Eye (tissue), 1 donor: ENCODE measurements at places on chromosomes 13 and 19.

GRCh38 chr19:1435378-1435989 is 2.7 kb upstream of the RPS15 start:
- DNase-seq, result no peak

DNA sequence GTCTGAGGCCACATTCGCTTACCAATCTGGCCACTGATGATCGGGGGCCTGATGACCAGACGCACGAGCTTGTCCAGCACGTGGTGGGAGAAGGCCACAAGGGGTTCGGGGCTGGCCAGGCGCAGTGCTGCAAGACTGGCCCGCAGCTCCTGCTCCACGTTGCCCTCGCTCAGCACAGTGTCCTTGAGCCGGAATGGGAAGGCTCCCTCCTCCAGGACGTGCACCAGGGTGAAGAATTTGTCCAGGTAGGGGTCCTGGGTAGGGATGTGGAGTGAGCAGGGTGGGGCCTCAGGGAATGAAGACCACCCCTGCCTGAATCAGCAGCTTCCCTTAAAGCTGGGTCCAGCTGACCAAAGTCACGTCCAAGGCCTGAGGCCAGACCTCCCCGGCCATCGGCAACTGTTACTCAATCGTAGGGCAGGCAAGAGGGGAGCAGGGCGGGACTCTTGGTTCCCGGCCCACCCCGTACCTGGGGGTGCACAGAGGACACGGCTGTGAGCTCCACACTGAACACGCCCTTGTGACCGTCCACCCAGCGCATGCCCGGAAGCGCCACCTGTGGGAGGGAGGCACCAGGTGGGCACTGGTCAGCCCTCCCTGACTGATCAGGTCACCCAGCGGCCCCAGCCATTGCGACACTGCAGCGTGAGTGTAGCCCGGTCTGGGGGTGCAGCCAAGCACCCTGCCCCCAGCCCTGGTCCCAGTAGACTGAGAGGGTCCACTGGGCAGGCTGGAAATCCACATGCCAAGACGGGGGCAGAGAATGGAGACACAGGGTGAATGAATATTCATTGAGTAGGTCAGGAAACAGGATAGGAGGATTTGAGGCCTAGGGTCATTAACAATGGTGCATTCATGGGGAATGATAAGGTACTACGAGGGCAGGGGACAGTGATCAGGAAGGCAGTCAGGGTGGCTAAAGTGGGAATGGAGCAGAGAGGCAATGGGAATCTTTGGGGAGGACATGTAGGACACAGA is 2.8 kb upstream of the ANGPTL8 start:
- no peak for DNase-seq

- DNase-seq, result peak; percentile 68
These were observed 8.3 kb upstream of the PNMA8B start for GRCh38 chr19:46503848-46504453.

- peak; percentile 35 for DNase-seq
These were observed 89.3 kb downstream of the TM9SF2 start for GRCh38 chr13:99590519-99591011.

GRCh38 chr19:12364391-12365235 is 870 bp downstream of the ZNF442 start:
- DNase-seq, result peak; percentile 42

DNA sequence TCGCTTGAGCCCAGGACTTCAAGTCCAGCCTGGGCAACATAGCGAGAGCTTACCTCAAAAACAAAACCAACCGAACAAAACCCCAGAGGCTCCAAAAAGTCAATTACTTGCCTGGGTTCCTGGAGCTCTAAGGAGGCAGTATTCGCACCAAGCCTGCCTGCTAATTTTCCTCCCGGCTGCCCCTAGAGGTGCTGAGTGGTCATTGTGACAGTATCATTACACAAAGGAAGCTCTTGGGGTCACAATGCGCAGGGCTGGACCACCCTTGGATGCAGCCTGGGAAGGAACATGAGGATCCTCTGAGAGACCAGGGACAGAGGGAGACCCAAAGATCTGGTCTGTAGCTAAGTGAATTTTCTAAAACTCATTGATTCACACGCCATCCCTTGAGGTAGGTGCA is 8.5 kb upstream of the PEX11G start:
- peak; percentile 59 for DNase-seq

- DNase-seq, result no peak
These were observed 87.3 kb downstream of the DNAJC15 start for GRCh38 chr13:43110658-43111057.

DNA sequence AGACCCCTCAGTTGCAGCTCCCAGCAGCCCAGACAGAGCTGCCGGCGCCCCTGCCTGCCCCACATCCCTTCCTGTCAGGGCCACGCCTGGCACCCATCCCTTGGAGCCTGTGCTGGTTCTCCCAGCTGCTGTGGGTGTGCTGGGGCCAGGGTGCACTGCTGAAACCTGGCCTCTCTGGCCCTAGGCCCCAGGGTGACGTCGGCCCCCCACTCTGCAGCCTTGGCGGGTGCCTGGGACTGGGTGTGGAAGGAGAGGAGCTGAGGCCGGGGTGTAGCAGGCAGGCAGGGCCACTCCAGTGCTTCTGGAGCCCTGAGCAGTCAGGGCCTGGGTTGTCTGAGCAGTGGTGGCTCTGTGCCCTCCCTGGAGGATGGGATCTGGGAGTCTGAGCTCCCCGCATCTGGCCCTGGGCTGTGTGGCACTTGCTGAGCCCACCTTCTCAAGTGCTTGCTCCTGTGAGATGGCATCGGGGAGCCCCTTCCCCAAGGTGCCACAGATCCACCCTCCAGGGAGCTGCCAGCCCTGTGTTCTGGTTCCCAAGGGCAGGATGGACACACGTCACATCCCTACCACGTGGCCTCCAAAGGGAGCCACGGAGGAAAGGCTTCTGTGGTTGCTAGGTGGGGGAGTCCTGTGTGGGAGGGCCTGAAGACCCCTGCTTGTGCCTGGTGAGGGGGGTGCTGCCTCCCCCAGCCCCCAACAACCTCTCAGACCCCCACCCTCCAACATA is 5.2 kb downstream of the PLEKHJ1 start:
- no peak for DNase-seq

- peak; percentile 44 for DNase-seq
These were observed 6.3 kb upstream of the GPR183 start for GRCh38 chr13:99313501-99313900.

- no peak for DNase-seq
These were observed 13.5 kb upstream of the ADGRE1 start for GRCh38 chr19:6873708-6874431.

DNA sequence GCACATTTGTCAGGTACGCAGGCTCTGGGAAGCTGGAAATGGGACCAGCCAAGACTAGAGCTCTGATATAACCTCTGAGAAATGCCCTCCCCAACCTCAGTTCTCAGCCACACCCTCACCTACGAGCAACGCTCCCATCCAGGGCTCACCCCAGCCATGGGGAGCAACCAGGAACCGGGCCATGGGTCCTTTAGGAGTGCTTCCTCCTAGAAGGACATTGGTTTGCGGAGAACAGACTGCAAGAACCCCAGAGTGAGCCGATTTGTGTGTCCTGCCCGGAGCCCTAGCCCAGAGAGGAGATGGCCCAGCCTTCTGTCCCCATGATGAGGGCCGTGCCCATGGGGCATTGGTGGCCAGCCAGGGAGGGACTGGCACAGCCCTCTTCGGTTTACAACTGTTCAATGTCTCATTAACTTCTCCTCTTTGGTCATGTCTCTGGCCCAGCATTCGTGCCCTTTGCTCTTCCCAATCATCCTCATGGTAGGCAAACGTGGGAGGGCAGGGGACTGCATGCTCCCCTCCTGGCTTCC is 32.9 kb upstream of the IGSF23 start:
- no peak for DNase-seq

- no peak for DNase-seq
These were observed 861.1 kb downstream of the GPC5 start for GRCh38 chr13:92259523-92259922.

GRCh38 chr13:99078017-99078771 is 100.3 kb upstream of the DOCK9 start:
- no peak for DNase-seq

DNA sequence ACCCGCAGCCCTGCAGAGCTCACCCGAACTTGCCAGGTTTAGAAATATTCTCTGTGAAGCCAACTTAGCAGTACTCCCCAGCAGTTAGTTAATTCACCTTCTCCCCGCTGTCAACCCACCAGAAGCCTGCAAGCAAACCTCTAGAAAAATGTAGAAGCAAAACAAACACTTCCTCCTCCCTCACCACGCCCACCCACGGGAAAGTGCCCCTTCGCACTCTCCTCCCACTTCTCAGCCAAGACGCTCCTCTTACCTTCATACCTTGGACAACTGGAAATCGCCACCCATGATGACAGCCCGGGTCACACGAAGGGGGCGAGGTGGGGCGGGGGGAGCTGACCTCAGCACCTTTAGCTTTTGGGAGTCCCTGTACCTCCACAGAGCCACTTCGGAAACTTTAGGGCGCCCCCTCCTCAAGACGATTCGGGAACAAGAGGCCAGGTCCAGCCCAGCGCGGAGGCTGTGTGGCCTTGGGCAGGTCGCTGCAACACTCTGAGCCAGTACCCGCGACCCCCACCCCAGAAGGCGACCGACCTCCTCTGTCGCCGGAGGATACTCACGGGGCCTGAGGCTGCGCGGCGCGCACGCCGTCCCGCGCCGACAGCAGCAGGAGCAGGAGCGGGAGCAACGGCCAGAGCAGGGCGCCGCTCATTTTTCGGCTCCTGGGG is 485 bp downstream of the CPAMD8 start:
- peak; percentile 68 for DNase-seq

DNA sequence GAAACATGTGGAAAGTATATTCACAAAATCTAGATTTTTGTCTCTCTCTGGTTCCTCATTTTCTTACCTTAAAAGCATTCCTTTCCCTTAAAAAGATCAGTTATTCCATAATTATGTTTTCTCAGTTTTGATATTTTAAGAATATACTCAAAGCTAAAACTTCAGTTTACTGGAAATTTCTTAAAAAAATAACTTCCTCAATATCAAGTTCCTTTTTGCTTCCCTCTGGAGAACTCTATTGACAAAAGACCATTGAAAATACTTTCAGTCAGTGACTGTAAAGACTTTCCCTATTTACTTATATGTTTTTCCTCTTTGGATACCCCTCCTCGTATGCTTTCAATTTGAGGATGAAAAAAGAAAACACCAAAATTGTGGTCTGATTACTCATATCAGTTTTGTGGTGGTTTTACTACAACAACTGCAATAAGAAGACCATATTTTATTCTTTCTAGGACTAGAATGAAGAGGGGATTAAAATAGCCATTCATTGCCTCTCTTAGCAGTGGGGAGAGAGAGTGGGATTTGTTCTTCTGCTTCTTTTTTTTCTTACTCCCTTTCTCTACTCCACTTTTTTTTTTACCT is 113.2 kb downstream of the ESD start:
- DNase-seq, result no peak

GRCh38 chr13:27678306-27679040 is 56.8 kb downstream of the POLR1D start:
- no peak for DNase-seq

GRCh38 chr19:7645163-7645562 is 8.3 kb downstream of the STXBP2 start:
- DNase-seq, result no peak

- no peak for DNase-seq
These were observed 2.8 kb downstream of the RASA3 start for GRCh38 chr13:114129649-114130062.

GRCh38 chr19:28238270-28238820 is 974.6 kb downstream of the UQCRFS1 start:
- DNase-seq, result no peak

- peak; percentile 44 for DNase-seq
These were observed 10.6 kb downstream of the PLPP2 start for GRCh38 chr19:280541-281009.

DNA sequence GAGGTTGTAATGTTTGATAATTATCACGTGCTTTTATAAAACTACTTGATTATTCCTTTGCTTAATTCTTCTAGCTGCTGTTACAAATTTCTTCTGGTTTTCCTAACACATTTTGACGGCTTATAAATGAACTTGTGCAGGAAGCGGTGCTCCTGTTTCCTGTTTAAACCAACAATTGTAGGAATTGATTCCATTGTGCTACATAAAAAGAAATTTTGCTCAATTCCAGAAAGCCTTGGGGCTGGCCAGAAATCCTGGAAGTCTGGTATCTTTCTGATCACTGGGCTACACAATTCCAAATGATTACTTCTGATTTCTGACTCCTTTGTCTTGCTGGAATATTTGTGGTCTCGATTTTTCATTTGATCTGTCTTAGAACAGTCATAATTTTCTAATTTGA is 14.9 kb downstream of the RFC3 start:
- no peak for DNase-seq

- peak; percentile 50 for DNase-seq
These were observed 13.2 kb upstream of the AKAP11 start for GRCh38 chr13:42258747-42259146.

DNA sequence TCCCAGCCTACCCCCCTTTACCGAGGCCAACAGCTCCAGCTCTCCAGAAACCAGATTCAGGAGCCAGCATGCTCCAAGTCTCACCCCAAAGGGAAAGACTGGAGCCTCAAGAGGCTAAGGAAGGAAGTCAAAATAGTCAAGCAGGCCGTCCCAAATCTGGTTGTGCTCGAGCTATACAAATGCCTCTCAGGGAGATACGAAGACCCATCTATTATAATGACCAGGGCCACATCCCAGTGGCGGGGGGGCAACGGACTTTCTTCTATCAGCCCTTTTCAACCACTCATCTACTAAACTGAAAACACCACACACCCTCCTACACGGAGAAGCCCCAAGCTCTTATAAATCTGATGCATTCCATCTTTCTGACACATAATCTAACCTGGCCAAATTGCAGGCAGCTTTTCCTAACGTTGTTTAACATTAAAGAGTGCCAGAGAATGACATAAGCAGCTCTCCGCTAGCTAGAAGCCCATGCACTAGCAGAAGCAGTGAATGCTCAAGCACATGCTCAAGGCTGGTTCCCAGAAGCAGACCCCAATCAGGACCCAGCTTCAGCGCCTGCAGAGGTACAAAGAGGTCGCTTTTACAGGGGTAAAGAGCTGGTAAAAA is 104.6 kb upstream of the ZNF98 start:
- DNase-seq, result peak; percentile 29

DNA sequence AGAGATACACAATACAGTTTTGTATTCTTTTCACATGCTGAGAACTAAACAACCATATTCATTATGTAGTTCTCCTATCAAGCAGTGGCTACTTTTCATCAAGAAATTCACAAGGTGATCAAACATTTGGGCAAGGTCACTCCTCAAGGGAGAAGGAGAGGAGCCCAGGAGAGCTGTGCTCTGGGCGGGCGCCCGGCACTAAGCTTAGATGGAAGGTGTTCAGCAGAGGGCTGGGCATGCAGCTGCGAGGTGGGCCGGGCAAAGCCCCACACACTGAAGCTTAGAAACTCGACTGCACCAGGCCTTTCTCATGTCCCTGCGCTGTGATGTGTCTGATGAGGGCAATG is 30.4 kb upstream of the SPACA7 start:
- DNase-seq, result no peak
